ENCODE measurements at places on chromosomes 5 and 9. TPM values are rescaled to one million over a fixed set of nuclear protein-coding genes. Genes with fewer than 3 reads are reported as not detected.

Gene RETREG1
- 29.4 TPM for total RNA-seq

Gene ARL14EPL
- 0.32 TPM for total RNA-seq

Gene SEMA5A
- 59.4 TPM for total RNA-seq

Gene NSD1
- 39.6 TPM for total RNA-seq

Gene RHOBTB3
- 354 TPM for total RNA-seq

Gene FOXD4L3
- total RNA-seq, result not detected
